Thyroid gland (tissue), 4 donors: ENCODE measurements at places on chromosomes 3 and 15. TPM values are rescaled to one million over a fixed set of nuclear protein-coding genes. Genes with fewer than 3 reads are reported as not detected.

- no peak for DNase-seq
These were observed 5.8 kb downstream of the APBA2 start for GRCh38 chr15:28891588-28891987.

GRCh38 chr3:109921509-109921908 is 584.2 kb upstream of the DPPA4 start:
- no peak for DNase-seq

DNA sequence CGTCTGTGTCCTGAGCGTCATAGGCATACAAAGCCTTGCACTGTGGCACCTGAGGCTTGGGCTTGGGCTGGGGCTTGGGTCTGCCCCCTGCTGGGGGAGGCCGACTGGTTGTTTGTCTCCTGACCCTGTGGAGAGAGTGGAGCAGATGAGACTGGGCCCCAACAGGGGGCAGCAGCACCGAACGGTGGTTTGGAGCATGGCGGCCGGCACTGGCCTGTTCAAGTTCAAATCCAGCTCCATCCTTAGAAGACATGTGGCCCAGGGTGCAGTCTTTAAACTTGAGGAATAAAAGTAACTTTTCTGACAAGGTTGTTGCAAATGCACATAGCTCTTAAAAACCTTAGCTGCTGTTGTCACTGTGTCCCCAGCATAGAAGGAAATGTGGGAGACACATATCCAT is 33.3 kb downstream of the CCNB2 start:
- peak; percentile 25 for DNase-seq

DNA sequence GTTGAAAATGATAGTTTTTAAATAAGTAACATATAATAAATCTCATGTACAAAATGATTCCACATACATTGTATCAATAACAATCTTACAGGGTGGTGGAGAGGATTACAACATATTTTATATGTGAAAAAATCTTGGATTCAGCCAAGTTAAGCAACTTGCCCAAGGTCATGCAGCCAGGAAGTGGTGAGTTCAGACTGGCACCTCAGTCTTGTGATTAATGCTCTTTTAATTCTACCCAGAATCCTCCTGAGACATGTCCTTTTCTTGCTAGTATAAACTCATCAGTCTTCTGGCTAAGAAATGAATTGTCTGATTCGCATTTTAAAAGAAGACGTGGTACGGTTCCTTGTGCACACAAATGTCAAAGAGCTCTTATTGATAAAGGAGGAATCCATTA is 4.5 kb upstream of the MYRIP start:
- no peak for DNase-seq

HESX1 gene
- total RNA-seq = 1.6 TPM
